Globus pallidus (tissue), 1 donor: ENCODE measurements at places on chromosomes 1 and 21.
A peak's percentile ranks its signal among the peaks of the same experiment; 100 is the strongest.

GRCh38 chr1:44672254-44672955 lies 1.9 kb downstream of the TMEM53 start:
- DNase-seq = no peak

DNA sequence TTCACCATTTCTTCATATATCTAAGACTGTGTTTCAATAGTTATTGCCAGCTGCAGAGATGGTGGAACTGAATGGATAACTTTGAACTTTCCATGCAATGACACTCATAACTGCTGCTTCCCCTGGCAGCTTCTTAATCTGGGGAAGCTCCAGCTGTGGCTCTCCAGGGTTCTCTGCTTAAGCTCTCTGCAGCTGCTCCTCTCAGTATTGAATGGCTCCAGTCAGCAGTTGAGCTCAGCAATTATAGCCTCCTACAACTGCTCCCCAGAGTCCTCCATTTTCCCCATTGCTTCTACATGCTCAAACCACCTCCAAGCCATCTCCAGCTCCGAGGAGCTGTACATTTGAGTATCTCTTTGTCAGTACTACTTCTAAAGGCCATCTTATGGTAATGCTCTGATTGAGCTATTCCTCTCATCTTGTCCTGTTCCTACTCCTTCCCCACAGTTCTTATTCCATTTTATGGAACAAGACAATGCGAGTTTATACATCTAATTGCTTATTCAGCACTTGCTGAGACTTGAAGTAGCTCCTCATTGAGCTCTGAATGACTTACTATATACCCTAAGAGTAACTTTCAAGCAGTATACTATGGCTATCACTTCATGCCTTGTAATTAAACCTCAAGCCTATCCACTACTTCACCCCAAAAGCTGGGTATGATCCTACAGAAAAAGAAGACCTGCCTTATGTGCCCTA lies 362.4 kb downstream of the NEGR1 start:
- DNase-seq = no peak

GRCh38 chr1:94406446-94406845 lies 11.7 kb upstream of the ABCD3 start:
- DNase-seq = no peak

GRCh38 chr1:67588178-67588855 lies 96.7 kb upstream of the GADD45A start:
- no peak for DNase-seq

DNA sequence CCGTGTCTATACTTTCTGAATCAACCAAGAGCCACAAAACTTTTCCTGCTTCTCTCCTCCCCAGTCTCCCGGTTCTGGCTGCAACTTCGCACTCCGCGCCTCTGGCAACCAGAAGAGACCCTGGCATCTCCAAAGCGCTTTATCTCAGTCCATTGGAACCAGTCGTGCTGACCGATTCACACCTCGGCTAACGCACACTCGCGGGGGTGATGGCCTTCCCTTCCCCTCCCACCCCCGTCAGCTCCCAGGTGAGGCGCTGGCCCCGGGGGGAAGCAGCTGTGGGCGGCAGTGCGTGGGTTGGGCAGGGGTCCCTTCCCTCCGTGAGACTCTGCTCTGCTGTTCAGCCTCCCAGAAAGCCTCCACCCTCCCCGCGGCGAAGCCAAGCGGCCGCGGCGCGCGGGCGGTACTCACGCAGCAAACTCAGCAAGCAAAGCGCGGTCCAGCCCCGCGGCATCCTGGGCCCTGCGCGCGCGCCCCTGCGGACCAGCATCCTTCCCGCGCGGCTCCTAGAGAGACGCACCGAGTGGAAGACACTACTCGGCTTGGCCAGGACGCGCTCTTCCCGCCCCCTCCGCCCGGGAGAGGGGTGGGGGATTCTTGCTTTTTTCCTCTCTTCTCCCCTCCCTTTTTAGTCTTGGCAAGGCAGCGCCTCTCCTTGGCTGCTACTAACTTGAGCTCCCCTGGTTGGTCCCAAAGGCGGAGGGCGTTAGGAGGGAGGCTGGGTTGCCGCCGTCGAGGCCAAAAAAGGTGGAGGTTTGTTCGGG lies at the start of gene CD34:
CD34 (minus strand) TSS at position 535 of the 764 bp plus-strand sequence; CDS start at position 490, 45 bp downstream.
- no peak for DNase-seq

DNA sequence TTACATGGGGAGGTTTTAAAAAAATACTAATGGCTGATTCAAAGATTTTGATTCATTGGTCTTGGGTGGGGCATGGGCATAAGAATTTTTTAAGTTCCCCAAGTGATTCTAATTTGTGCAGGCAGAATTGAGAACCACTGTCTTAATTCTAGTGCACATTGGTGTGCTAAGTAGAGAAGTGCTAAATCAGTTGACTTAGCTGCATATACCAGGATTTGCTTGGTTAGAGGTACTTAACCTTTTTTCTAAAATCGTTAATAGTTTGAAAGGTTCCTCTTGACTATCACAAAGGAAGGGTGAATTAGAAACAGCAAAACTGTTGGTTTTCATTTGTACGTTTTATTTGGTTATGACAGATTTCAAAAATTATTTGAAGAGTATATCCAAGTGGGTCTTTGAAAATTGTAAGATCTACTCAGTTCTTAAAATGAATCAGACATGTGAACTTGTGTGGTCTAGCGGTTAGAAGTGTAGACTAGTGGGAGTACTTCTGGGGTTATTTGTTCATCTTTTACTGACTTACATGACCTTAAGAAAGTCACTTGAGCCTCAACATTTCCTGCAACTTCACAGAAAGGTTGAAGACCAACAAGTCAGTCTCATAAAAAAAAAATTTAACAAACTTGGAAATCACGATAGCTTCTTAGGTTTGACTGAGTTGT lies 66.7 kb downstream of the RPAP2 start:
- no peak for DNase-seq

DNA sequence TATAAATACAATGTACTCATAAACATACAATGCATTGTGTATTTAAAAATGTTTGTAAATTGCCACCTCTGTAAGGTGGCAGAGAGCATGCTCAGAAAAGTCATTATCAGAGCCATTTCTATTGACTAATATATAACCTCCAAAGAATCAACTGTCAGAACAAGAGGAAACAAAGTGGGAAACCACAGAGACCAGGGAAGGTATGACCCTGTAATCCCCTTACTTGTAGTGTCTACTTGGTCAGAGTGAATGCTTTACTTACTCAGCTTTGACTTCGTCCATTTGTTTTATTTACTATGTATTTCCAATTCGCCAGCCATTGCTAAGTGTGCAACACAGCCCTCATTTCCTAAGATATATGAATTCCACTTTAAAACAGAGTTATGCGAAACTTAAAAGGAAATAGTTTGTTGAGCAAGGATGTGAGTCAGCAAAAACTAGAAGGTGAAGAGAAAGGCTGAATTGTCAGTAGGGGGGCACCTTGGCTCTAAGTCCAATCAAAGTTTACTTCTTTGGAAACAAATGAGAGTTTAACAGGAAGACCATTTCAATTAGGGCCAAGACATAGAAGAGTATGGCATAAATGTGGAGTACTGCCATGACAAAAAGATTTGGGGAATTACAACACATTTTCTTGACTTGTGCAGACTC lies 671.7 kb upstream of the PTBP2 start:
- DNase-seq = no peak

GRCh38 chr1:40076895-40077312 lies 20.1 kb downstream of the PPT1 start:
- DNase-seq = no peak

DNA sequence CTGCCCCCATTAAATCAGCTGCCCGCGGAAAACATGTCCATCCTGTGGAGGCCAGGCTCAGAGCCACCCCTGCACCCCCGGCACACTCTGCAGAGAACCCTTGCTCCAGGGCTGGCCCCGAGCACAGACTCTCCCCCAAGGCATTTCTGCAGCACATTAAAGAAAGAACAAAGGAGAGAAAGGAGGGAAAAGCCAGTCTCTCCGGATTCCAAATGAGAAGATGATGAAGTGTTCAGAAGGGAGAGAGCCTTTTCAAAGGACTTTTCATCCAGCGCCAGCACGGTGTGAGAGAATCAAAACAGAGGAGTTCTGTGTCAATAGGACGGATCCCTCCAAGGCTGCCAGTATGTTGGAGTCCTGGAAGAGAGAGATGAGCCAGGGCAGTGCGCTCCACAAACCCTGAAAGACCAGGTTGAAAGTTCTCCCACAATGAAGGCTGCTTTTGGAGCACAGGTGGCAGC lies 498.3 kb downstream of the NPHP4 start:
- DNase-seq = peak; percentile 64

DNA sequence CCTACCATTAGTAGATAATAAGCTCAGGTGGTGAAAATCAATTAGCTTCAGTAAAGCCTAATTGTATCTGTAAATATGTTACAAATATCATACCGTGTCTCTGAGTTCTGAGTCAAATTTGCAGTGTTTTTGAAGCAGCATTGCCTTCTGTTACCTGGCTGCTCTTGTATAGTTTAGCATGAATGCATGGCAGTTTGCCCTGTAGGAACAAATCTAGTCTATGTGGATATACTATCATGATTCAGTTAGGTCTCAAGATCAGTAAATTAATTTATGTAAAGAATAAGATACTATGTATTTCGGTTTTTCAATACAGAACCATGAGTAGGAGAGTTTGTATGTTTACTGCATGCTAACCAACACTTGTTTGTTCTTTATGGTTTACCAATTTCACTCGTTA lies 240.6 kb upstream of the C1orf105 start:
- no peak for DNase-seq

- no peak for DNase-seq
These were observed 537.9 kb downstream of the PTPRC start for GRCh38 chr1:199176713-199177112.

DNA sequence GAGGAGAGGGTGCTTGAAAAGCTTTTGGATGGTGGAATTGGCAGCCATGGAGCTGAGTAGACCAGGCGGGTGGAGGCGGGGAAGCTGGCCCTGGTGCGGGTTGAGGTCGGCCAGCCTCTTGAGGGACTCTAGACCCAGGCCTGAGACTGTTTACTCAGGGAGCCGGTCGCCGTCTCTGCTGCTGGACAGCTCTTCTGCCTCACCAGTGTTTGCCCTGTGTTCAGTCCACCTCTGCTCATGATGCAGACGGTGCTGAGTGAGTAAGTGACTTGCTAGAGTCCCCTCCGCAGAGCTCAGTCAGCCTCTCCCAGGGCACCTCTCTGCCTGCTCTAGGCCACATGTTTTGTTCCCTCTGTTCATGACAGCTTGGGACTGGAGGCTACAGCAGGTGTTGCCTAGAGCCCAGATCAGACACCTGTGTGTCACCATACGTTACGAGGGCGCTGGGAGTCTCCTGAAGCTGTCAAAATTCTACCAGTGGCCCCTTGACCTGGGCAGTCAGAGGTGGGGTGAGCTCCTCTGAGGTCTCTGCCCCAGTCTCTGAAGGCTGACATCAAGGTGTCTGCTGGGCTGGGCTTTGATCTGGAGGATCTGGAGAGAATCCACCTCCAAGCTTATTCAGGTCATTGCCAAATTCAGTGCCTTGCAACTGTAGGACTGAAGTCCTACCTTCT lies 73.5 kb upstream of the WNT4 start:
- no peak for DNase-seq

DNA sequence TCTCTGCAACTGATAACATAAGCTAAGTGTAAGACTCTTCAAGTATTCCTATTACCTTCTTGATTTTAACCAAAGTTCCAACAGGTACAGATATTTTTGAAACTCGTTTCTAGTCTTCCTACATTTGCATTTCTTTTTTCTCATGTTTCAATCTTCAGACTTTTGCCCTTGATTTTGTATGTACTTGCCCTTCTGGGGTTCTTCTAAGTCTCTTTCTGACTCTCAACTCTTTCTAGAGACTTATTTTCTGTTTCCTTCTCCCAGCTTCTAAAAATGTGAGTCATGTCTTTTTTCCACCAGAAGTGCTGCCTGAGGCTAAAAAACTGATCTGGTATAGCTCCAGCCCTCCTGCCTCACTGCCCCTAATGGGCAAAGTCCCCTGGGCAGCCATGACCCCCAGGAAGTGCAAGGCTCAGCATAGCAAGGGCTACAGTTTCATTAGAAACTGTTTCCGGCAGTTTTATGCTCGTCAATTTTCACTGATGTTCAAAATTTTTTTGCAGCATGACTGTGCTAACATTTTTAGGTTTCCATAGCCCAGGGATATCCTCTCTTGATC lies 265.9 kb downstream of the SEC16B start:
- no peak for DNase-seq

GRCh38 chr1:112893288-112894009 lies 62.5 kb downstream of the SLC16A1 start:
- no peak for DNase-seq

- no peak for DNase-seq
These were observed 147.3 kb downstream of the HS2ST1 start for GRCh38 chr1:87061742-87062156.

DNA sequence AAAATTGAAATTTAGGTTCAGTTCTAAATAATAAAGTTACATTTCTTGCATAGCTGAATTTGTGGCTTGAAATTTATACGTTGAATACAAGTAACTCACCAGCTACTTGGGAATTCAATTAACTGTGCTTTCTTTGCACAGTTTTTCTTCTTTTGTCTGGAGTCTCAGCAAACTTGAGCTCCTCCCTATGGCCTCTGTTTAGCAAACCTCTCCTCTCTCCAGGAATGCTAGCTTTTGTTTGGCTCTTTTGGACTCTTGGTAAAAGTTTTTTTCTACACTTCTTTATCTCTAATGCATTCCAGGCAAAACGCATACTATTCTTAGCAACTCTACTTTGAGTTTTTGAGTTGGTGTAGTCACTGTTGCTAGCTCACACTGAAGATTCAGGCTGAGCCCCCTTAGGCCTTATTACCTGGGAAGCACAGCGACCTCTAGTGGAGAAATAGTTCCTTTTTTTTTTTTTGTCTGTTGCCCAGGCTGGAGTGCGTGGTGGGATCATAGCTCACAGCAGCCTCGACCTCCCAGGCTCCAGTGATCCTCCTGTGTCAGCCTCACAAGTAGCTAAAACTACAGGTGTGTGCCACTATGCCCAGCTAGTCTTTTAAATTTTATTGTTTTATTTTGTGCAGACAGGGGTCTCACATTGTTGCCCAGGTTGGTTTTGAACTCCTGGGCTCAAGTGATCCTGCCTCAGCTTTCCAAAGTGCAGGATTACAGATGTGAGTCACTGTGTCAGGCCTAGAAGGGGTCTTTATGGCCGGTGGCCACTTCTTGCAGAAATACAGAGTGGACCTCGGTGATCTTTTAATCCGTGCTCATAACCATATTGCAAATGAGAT lies 61.7 kb downstream of the CASQ2 start:
- no peak for DNase-seq

- no peak for DNase-seq
These were observed 202.6 kb downstream of the PDE4B start for GRCh38 chr1:65995336-65995735.

- DNase-seq = no peak
These were observed 216.6 kb downstream of the HHIPL2 start for GRCh38 chr1:222331340-222331739.
